ENCODE measurements at places on chromosomes 3 and 15.
A peak's percentile ranks its signal among the peaks of the same experiment; 100 is the strongest.

DNA sequence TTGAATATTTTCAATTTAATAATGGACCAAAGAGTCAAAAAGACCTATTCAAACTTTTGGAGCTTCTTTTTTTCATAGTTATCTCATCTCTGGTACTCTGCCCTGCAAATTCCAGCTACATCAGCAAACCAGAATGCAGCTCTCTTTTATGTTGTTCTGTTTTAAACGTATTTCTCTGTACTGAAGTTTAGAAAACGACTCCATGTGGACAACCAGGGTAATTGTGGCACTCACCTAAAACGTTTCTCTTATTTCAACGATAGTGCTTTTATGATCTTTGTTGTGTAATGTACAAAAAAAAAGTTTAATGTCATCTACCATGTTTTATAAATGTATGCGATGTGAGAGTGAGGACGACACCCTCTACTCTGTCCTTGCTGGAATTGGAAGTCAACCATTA lies 1472.3 kb upstream of the GBE1 start:
- DNase-seq, result no peak

DNA sequence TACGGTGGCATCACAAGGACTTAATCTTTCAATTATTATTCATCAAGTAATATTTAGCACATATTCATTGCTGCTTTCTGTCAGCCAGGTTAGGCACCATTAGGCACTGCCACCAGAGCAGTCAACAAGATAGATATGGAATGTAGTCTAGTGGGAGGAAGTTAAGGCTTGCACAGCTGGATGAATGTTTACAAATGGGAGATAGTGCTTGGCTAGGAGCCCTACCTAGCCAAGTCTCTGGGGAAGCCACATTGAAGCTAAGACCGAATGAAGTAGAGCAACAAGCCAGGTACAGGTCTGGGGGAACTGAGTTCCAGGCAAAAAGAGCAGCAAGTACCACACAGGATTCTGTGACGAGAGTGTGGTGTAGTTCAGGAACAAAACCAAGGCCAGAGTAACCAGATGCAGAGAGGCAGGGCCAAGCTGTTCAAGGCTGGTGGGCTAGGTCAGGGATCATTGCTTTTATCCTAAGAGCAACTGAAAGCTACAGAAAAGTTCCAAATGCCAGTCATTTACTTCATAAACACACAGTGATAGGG lies 33.4 kb upstream of the SCAANT1 start:
- DNase-seq, result no peak

GRCh38 chr3:23152989-23153388 lies 50.1 kb upstream of the UBE2E2 start:
- no peak for DNase-seq

DNA sequence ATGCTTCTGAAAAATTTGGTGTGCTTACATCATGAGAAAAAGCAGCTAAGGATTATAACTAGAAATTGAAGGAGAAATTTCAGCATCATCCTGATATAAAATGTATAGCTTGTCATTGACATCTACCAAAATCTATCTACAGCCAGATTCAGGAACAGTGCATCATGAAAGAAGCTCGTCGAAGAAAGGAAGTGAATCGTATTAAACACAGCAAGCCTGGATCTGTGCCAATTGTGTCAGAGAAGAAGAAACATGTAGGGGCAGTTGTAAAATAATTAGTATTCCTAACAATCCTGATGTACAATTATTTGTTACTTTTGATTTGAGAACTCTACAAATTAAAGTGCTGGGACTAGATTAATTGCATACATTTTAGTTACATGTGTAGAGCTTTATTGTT lies 37.2 kb downstream of the AP4E1 start:
- no peak for DNase-seq

DNA sequence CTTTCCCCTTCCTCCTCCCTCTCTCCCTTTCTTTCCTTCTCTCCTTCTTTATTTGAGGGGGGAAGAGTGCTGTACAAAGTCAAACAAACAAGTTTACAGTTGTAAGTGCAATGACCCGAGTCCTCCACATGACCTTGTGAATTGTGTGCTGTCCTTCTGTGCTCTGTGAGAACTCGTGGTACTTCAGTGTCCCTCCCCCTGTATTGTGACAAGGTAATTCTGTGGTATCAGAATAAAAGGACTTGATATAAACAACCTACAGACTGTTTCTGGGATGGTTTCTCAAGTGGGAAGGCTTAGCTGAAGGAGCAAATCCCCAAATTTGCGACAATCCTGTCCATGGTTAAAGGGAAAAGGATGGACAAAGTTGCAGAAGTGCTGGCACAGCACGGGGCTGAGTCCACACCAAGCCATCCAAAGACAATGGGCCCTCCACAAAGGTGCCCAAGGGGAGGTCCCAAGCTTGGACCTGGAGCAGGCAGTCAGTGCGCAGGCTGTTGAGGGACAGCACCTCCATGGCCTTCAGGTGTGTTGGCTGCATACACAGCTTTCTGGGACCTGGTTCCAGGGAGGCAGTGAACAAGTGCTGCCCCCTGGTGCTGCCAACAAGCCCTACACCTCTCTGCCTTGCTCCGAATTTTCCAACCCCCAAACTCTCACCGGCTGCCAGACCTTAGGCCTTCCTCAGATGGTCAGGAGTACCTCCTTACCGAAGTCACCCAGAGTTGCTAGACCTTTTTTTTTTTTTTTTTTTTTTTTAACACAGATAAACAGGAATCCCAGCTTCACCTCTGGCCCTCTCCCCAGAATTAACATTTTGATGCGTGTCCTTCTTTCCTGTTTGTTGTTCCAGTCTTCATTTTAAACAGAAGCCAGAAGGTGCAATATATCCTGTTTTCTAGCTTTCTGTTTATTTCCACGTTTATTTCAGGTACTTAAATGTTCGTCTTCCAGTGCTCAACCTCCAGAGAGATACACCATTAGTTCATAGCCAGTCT lies 2.6 kb upstream of the APEH start:
- DNase-seq, result peak; percentile 74

- peak; percentile 6 for DNase-seq
Observed at GRCh38 chr15:78810362-78811123, 721 bp downstream of the ADAMTS7 start.

DNA sequence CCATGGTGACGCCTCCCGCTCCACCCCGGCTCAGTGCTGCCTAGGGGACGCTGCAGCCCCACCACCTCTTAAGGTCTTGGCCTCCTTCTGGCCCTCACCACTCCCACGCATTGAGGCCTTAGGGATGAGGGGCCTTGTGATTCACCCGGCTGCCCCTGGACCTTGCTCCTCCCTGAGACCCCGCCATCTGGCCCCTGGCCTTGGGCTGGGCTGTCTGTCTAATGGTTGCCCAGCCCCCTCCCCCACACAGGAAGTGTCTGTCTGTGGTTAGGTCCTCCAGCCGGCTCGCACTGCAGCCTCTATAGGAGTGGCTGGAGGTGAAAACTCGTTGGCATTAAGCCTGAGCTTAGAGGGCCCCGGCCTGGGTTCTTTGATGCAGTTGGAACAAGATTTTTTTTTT lies 21.5 kb upstream of the MTHFS start:
- DNase-seq, result no peak

DNA sequence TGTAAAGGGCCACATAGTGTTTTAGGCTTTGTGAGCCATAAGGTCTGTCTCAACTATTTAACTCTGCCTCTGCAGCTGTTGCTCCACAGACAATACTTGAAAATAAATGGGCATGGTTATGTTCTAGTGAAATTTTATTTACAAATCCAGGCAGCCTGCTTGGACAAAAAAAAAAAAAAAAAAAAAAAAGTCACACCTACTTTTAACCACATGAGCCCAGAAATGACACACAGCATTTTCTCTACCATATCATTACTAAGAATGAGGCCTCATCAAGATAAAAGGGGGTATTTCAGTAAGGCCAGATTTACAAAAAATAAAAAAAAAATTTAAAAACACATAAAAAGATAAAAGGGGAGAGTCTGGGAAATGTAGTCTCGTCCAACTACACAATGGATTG lies 1.7 kb upstream of the NGLY1 start:
- no peak for DNase-seq

- DNase-seq, result no peak
Observed at GRCh38 chr3:122916084-122916483, 111.5 kb downstream of the SEMA5B start.

GRCh38 chr3:72665701-72666446 lies 182.4 kb downstream of the SHQ1 start:
- DNase-seq, result peak; percentile 55

DNA sequence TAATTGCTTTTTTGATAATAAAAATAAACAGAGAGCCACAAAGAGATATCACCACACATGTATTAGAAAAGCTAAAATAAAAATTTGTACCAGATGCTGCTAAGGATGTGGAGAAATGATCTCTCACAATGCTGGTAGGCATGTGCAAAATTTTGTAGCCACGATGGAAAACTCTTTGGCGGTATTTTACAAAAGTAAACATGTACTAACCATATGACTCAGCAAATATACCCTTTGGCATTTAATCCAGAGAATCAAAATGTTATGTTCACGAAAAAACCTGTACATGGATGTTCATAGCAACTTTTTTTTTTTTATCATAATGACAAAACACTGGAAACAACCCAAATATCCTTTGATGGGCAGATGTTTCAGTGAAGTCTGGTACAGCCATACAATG lies 261.2 kb downstream of the LPP start:
- no peak for DNase-seq

- DNase-seq, result no peak
Observed at GRCh38 chr3:11224010-11224409, 48.2 kb upstream of the ATG7 start.

DNA sequence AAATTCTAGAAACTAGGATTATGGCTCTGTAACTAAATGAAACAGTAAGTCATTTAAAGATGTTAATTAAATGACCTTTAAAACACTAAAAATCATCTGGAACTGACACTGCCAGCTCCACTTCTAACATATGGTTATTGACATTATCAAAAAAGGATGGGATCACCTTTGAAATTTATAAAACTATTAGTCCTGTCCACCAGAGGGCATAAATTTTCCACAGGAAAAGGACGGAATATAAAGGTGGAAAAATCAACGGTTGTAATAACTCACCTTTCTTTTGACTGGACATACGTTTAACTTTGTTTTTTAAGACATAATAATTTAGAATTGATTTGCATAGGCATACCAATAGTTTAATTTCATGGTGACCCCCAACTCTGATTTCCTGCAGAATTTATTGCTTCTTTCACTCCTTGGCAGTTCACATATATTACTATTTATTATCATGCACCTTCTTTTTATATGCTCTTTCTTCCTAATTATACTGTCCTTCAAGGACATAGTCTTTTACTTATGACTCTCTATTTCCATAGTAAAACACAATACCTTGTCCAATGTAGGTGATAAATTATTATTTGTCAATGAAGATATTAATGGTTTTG lies 345.7 kb downstream of the CADM2 start:
- DNase-seq, result no peak

DNA sequence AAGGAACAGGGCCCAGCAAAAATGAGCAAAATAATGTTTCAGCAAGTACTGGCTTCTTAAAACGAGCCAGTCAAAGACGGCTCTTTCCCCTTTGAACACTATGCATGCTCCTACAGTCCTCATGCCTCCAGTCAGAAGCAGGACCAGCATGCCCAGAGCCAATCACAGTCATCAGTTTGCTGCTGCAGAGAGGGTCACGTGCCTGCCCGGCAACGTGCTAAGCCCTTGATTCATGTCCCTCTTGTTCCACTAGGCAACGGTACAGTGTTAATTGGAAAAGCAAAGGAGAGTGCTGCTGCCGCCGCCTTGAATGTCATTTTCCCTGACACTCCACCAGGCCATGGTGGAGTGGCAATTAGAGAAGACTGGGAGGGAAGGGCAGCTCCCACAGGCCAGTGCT lies 500.1 kb downstream of the OCA2 start:
- no peak for DNase-seq

GRCh38 chr3:36894914-36895313 lies 49.9 kb downstream of the TRANK1 start:
- DNase-seq, result no peak

DNA sequence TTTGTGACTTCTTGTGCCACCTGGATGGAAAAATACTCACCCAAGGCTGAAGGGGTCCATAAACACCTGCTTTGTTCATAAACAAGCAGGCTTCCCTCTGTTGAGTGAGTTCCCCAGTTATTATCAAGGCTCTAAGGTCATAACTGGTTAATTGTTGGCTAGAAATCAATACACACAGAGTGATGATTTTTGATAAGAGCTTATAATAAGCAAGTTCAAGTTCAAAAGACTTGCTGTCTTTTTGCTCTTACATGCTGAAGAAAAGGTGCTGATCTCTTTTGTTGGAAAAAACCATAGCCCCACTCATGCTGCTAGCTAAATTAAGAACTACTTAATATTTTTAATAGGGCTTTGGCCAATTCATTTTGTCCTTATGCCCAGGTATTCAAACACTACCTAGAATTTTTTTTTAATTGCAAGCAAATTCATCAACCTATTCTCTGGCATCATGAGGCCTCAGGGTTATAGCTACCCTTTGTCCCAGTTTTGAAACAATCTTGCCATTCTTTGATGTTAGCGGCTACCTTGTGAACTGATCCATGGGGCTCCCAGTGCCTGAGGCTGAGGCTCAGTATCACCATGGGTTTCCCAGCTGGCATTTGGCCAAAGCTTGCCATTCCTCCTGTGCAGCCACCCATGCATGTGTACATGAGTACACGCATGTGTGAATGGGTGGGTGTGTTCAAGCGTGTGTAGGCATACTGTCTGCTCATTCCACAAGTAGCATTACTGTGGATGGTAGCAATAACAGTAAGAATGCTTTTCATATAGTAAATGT lies 127.6 kb upstream of the LPP start:
- no peak for DNase-seq

DNA sequence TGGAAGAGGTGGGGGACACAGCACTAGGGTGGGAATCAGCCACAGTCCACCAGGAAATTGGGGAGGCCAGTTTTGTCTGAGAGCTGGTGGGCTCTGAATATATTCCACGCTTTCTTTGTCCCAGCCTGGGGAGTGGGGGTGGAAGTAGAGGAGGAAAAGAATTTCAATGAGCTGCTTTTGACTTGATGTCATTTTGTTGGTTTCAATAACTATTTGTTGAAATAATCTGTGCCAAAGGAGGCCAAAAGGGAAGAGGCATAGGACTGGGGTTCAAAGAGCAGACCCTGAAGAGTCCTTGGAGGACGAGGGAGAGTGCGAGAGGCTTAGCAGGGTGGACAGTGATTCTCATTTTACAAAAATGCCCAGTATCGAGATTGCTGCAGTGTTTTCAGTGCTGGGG lies 262.3 kb downstream of the SHQ1 start:
- DNase-seq, result no peak

GRCh38 chr15:83287541-83288027 lies 3.1 kb upstream of the BNC1 start:
- no peak for DNase-seq

DNA sequence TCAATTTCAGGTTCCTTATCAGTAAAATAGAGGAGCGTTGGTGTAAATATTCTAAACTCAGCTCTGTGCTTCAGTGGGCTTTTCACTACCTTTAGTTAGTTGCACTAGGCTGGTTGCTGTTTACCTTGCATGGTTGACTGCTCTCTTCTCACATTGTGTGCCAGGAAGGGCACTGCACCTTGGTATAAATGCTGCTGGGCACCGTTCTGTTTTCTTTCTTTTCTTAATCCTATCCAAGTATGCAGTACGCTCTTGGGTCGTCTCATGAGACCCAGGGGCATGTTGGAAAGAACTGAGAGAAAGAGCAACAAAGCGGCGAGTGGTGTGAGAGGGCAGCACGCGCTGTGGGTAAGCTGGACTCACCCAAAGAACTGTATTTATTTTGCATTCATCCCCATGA lies 22.4 kb downstream of the KCNMB2 start:
- no peak for DNase-seq

- no peak for DNase-seq
Observed at GRCh38 chr3:15616053-15616452, 14.5 kb downstream of the BTD start.
